ENCODE measurements at places on chromosomes 16 and 17.

DNA sequence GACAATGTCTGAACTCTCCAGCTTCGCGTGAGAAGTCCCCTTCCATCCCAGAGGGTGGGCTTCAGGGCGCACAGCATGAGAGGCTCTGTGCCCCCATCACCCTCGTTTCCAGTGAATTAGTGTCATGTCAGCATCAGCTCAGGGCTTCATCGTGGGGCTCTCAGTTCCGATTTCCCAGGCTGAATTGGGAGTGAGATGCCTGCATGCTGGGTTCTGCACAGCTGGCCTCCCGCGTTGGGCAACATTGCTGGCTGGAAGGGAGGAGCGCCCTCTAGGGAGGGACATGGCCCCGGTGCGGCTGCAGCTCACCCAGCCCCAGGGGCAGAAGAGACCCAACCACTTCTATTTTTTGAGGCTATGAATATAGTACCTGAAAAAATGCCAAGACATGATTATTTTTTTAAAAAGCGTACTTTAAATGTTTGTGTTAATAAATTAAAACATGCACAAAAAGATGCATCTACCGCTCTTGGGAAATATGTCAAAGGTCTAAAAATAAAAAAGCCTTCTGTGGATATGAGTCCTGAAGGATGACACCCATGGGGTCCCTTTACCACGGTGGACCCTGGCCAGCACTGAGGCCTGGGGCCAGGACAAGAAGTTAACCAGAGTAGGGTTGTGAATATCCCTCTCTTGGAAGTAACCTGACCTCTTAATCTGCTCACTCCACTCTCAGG is 10.5 kb upstream of the ITGAD start:
- no peak for DNase-seq

DNA sequence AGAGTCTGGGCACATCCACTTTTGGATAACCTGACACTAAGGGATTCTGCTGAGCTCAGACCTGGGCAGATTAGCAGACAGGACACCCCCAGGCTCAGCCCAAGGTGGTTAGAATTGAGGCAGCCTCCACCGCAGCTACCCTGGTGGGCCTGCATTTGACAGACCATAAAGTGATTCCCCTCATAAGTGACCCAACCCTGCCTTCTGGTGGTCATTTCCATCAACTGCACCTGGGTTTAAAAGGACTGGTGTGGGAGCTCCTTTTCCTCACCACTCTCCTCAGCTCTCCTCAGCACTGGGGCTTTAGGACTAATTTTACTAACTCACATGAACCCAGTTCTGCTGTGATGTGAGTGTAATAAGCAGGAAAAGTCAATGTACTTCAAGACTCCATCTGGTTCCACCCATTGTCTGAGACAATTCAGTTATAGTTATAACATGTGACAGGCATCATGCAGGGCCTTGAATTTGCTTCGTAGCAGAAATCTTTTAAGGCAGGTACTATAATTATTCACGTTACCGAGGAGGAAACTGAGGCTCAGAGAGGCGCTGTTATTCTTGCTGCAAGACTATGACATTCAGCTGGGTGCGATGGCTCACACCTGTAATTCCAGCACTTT is 42.5 kb downstream of the MYH3 start:
- no peak for DNase-seq

DNA sequence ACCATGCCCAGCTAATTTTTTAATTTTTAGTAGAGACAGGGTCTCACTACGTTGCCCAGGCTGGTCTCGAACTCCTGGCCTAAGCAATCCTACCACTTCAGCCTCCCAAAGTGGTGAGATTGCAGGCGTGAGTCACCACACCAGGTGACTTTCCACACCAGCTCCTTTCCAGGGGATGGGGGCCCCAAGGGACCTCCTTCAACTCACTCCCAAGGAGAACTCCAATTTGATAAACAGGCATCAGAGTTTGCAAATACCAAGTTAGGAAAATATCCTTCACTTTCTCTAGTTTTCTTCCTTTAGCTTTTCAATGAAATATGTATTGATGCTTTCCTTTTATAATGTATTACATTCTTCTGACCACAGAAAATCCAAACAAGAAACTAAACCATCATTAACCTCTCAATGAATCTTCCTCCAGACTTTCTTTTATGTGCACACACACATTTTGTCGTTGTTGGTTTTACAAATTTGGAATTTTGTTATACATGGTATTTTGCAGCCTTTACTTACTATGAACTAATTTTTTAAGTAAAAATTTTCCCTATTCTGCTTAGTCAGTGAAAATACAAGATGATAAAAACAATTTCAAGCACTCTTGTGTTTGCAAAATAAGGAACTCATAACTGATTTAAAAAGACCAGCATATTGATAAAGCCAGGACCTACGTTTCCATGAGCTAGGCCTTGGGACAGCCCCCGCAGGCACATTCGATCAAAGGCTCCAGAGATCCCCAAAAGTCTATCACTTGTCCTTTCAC is 32.0 kb downstream of the GAS7 start:
- no peak for DNase-seq

DNA sequence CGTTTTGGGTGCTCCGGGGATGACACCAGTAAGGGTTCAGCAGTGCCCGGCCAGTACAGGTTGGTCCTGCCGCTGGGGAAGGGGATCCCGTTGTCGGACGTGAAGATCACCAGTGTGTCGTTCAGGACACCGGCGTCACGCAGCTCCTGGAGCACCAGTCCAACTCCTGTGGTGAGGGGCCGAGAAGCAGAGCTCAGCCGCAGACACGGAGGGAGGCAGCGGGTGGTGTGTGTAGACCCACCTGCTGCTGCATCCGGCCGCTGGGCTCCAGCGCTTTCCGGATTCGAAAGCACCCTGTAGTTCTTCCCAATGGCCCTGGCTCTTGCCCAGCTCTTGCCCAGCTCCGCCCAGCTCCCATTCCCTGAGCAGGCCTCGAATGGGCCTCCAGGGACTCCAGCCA is 8.0 kb downstream of the SGSH start:
- no peak for DNase-seq

DNA sequence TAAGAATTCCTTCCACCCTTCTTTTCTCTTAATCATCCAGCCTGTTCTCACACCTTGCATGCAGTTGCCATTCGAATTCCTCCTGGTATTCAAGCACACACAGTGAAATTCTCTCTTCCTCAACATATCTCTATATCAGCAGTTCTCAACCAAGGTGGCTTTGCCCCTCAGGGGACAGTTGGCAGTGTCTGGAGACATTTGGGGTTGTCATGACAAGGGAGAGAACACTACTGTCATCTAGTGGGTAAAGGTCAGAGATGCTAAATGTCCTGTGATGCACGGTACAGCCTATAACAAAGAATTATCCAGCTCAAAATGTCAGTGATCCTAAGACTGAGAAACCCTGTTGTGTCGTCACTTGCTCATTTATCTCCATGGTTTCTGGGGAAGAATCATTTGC is 94.8 kb upstream of the CPHXL start:
- no peak for DNase-seq

GRCh38 chr16:1472974-1473373 is 1.9 kb downstream of the CLCN7 start:
- no peak for DNase-seq

- DNase-seq: no peak
Observed at GRCh38 chr16:8511464-8511863, 78.8 kb downstream of the TMEM114 start.

- no peak for DNase-seq
Observed at GRCh38 chr17:6496116-6496481, 51.8 kb downstream of the PIMREG start.

DNA sequence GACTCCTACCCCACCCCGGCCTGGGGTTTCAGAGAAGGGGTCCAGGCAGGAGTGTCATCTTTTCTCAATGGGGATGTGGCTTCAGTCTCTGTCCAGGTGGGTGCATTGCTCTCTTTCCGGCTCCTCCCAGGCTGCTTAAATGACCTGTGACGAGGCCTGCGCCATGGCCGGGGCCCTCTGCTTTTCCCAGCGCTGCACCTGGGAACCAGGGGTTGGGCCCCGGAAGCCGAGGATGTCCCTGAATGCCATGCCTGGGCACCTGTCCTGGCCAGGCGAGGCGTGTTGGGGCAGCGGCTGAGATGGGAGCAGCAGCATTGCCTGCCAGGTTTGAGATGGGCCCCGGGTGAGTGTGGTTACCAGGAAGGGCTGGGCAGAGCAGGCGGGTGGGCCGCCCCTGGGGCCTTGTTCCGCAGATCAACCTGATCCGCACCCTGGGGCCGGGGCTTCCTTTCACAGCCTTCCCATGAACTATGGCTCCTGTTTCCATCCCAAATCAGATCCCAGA is 147.4 kb downstream of the SEC14L1 start:
- DNase-seq: no peak

GRCh38 chr17:29857823-29858222 is 72.2 kb downstream of the SSH2 start:
- DNase-seq: no peak

DNA sequence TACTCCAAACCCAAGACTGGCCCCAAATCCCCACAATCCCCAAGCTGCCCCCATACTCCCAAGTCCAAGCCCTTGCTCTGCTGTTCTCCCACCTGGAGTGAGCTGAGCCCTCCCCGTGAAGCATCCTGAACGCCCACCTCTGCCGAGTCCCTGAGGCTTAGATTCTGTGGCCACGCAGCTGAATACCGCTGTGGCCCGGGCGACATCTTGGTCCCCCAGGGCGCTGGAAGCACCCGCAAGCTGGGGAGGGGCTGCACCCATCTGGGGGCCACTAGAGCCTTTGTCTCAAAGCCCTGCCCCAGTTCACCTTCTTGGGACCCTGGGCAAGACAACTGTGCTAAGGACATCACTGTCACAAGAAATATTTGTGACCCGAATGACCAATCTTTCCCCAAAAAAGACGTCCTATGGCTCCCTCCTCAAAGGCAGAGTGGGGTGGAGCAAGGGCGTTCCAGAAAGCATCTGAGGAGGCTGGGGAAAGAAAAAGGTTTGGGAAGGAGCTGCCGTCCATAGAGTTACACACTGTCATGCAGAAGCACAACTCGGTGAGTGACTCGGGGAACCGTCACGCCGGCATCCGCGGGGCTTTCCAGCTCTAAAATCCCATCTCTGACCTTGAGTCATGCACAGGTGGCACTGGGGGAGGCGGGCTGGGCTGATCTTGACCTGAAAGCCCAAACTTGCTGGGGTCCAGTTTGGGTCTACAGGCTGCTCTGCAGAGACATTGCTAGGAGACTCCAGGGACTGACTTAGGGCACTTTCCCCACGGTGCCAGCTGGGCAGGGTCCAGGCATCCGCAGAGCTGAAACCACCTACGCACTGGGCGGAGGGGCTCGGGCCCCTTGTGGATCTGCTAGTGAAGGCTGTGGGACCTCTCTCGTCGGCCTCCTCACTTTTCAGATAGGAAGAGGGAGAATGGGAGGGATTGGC is 6.6 kb downstream of the PTX4 start:
- no peak for DNase-seq

DNA sequence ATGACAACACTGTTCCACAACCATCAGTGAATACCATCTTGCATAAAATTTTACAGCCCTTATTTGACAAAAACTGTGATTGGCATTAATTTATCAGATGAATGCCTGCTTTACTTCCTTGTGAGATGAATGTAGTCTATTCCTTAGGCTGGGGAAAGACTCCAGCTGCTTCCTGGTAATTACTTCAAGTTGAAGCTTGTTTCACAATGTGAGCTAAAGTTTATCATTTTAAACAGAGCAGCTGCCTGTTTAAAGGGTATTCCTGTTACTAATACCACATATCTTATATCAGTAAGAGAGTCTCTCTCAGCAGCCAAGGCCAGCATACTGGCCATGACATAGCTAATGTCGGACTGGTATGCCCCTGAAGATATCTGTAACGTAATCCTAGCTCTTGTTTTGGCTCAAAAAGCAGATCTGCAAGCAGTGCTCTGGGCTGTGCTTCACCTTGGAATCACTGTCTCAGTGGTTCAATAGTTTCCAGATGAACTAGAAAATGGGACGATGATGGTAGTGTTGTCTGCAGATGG is 13.2 kb upstream of the ARL2BP start:
- DNase-seq: no peak

GRCh38 chr16:84323606-84324005 is 28.9 kb downstream of the WFDC1 start:
- DNase-seq: no peak

DNA sequence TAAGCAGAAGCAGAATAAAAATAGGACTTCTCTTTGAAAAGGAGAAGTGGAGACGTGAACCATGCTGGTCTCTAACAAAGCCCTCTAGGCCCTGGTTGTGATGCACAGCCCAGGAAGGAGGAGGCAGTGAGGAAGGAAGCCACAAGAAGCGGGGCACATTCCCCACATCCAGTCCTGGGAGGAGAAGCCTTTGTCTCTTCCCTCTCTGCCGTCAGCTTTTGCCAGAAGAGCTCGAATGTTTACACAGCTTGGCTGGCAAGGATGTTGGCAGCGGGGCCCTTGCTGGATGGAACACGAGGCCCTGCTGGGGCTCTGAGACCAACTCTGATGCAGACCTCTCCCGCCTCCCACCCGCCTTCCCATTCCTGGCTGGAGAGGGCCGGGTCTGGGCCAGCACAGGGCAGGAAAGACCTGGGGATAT is 91.3 kb downstream of the MAF start:
- no peak for DNase-seq
